CD4-positive, alpha-beta T cell treated with Interleukin-17A for 4 hours (primary cell): ENCODE measurements at places on chromosomes 3 and 15.
A peak's percentile ranks its signal among the peaks of the same experiment; 100 is the strongest.

DNA sequence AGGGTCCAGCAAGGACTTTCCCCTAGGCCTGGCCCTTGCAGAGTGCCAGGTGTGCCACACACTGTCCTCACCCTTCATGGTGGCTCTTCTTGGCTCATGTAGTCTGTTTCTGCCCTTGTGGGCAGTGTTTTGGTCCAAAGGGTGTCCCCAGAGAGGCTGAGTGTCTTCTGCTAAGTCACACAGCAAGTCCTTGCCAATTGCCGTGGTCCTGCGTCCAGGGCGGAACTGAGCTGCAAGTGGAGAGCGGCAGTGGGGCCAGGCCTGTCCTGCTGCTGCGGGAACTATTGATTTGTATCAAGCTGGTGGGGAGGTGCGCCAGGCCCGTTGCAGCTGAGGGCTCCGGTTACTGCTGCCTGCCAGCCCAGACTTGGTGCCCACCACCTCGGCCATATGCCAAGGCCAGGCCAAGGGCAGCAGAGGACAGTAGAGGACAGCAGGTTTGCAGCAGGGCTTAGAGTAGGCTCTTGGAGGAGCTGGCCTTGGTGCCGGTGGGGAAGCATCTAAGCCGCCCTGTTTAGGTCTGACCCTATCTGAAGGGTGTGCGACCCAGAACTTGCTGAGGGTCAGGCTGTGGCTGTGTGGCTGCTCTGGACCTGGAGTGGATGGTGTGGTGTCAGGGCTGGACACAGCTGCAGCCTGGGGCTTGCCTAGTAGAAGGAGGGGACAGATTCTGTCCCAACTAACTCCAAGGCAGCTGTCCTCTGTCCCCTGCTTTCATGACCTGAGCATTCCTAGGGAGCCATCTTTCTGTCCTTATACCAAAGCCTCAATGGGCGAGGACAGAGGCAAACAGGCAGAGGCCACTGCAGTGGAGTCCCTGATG is 4.5 kb downstream of the AMIGO3 start:
- DNase-seq, result no peak

DNA sequence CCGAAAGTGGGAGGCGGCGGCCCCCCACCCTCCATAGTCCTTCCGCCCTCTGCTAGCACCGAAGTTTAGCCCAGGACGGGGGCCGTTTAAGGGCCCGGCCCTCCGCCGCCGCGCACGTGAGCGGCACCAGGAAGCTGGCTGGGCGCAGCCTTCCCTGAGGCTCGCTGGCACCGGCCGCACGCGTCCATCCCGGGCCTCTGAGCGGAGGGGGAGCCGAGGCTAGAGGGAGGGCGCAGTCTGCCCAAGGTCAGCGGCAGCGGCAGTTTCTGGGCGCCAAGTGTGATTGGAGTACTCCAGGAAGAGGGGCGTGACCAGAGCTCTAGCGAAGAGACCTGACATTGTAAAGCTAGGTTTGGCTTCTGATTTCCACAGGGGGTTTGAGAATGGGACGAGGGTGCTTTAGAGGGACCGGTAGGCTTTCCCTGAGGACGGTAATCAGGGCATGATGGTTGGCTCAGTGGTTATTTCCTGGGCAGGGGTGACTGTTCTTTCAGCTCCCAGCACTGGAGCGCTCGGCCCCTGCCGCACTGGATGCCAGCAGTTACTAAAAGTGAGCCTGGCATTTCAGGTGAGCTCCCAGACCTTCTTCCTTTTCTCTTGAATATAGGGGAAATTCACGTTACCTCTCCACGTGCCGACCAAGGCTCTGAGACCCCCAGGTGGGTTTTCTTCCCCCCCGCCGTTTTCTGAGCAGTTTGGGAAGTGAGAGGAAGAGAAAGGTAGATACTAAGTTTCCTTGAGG is 853 bp downstream of the TEX264 start:
- peak; percentile 69 for DNase-seq

GRCh38 chr3:50221411-50222168 is 14.4 kb upstream of the GNAI2 start:
- no peak for DNase-seq

GRCh38 chr3:72784226-72784625 is 64.0 kb downstream of the SHQ1 start:
- DNase-seq, result no peak

GRCh38 chr3:107404727-107405469 is 27.7 kb downstream of the CCDC54 start:
- DNase-seq, result no peak

GRCh38 chr3:59692117-59692516 is 642.3 kb upstream of the CFAP20DC start:
- no peak for DNase-seq

DNA sequence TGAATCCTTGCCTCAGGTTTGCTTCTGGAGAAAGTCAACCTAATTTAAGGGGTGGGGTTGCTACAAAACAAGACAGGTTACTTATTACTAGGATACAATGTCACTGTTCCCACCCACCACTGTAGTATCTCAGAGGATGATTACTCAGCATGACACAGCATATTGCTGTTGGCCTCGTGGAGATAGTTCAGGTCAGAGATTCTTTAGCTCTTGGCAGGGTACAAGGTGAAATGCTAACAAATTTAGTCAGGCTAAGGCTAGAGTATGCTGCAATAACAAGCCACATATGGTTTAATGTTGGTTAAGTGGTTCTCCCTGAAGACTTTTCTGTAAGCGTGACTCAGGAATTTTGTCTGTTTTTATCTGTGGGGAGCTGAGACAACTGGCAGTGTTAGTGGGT is 161.8 kb downstream of the EDEM1 start:
- no peak for DNase-seq

GRCh38 chr3:137769322-137770065 is 5.4 kb downstream of the SOX14 start:
- DNase-seq, result no peak

- no peak for DNase-seq
Measured at GRCh38 chr3:57152151-57153143, 12.7 kb downstream of the IL17RD start.

- no peak for DNase-seq
Measured at GRCh38 chr3:152346740-152347139, 78.0 kb downstream of the MBNL1 start.

GRCh38 chr3:66038726-66039589 is at the start of gene MAGI1:
Gene MAGI1 (minus strand): TSS chr3:66038918. CDS start chr3:66038308, 610 bp downstream.
- DNase-seq, result no peak

DNA sequence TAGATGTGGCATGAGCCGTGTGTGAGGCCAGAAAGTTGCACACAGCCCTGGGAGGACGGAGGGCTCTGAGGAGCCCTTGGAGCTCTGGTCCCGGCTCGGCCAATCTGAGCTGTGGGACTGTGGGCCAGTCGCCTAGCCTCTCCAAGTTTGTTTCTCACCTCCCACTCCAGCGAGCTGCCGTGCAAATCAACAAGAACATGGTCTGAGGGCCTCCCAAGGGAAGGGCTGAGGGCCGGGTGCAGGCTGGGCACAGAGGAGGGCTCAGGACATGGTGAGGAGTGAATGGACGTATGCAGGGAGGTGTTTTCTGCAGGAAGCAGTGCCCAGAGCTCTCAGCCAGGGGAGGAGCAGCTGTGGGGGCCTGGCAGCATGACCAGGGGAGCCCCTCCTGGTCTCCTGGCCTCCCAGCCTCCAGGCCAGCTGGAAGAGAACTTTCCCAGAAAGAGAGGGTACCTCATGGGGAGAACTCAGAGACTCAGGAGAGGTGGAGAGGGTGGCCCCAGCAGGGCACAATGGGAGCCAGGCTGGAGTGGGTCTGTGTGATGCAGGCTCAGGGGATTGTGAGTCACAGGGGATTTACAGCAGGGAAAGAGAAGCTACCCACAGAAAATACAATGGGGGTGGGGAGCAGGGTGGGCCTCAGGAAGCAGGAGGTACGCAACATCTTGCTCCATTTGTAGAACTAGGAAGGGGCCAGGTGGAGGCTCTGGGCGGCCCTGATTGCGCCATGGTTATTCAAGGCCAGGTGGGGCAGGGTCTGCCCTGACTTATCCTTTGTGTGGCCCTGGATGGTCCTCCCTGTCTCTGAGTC is 24.8 kb downstream of the PSTPIP1 start:
- peak; percentile 29 for DNase-seq

DNA sequence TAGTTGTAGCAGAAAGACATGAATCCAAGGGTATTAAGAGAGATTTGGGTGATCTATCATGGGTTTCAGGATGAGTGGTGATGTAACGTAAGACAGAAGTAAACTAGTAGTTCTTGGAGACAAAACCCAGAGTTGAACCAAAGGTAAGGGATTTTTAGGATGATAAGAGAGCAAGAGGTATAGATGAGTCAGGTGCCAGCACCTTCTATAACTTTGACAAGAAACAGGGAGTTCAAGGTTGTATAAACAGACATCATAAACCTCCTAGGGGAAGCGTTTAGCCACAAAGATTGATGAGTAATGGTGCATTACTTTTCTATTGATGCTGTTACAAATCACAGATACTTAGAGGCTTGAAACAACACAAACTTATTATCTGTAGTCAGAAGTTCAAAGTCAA is 447.3 kb upstream of the ARHGEF26 start:
- DNase-seq, result no peak

- DNase-seq, result no peak
Measured at GRCh38 chr3:14698601-14699244, 23.8 kb downstream of the C3orf20 start.

DNA sequence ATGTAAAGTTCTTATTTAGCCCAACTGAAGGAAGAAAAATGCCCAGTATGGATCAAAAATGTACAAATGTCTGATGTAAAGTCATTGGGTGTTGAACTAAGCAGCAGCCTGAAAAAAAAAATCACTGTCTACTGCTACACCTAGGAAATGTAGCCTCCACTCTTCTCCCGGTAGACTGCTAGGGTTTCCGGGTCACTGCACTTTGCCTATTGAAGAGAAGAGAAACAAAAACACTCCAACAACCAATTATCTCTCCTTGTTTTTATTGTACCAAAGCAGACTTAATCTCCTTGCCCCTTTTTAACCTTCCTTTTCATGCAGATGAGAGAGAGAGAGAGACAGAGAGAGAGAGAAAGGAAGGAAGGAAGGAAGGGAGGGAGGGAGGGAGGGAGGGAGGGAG is 140.2 kb upstream of the SETMAR start:
- no peak for DNase-seq

- no peak for DNase-seq
Measured at GRCh38 chr3:157650172-157650571, 147.0 kb upstream of the VEPH1 start.

GRCh38 chr3:140972833-140973232 is 31.2 kb downstream of the SLC25A36 start:
- no peak for DNase-seq

GRCh38 chr3:159829539-159830227 is 159.0 kb upstream of the IL12A start:
- no peak for DNase-seq

GRCh38 chr3:128072454-128073184 is 20.4 kb downstream of the SEC61A1 start:
- no peak for DNase-seq

- no peak for DNase-seq
Measured at GRCh38 chr3:188351648-188352047, 197.7 kb downstream of the LPP start.

DNA sequence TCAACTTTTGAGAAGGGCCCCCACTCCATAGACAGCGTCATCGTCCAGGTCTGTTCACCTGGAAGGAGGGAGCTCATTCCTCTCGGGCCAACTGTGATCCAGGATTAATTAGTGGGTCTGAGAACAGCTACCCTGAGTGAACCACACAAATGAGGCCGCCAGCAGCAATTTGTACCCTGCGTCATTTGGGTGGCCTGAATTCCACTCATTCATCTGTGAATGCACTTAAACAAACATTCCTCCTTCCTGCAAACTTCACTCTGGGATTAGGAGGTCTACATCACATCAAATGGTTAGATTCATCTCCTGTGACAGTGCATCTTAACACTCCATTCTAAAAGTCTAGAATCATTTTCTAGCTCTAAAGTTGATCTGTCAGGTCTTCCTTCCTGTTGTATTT is 201.8 kb downstream of the GABRG3 start:
- DNase-seq, result no peak

DNA sequence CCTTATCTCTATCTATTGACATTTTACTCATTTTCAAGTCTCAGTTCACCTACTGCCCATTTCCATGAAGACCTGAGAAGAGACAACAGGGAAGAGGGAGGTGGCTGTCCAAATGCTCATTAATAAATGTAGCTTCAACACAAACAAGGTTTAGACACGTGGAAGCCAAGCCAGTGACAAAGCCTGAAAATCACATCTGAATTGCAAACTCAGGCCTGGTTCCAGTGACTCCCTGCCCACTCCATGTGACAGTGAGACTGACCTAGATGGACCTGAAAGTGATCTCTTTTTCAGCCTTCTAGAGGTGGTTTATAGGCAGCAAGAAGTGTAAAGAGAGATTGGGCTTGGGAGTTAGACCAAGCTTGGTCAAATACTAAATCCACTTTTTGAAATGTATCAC is 126.6 kb upstream of the BCL6 start:
- DNase-seq, result no peak

GRCh38 chr3:36792342-36792741 is 28.0 kb upstream of the DCLK3 start:
- peak; percentile 16 for DNase-seq

- no peak for DNase-seq
Measured at GRCh38 chr3:161333696-161334095, 37.6 kb downstream of the SPTSSB start.

DNA sequence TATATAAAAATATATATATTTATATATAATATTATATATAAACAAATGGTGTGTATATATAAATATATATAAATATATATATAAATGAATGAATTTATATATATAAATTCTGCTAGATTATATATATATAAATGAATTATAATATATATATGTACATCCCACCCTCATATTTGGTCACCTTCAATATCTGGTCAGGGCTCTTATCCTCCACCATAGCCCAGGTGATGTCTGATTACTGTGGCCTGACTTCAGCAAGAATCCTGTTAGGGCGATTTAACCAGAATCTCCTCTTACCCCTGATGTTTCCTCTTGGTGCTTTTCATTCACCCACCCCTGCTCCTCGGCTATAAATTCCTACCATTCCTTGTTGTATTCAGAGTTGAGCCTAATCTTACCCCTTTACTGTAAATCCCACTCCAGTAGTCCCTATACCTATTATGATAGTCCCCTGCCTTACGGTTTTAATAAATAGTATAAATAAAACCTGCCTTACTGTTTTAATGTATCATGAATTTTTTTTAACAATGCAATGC is 439.6 kb downstream of the PLOD2 start:
- DNase-seq, result no peak

DNA sequence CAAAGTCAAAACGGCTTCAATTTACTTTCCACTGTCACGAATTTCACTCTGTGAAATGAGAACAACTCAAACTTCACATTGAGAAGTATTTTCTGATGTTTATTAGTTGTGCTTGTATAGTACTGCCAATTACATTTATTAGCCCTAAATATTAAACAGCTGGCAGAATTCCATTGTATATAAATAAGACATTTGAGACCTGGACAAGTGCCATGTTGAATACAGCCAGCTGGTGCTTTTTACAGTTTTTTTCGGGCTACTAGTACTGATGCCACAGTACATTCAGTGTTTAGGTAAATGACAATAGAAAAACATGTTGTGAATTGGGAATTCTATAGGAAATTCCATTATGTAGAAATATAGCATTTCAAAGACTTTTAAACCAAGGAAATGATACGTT is 79.0 kb downstream of the EPHA3 start:
- DNase-seq, result no peak

- no peak for DNase-seq
Measured at GRCh38 chr15:25527118-25527517, 88.3 kb upstream of the UBE3A start.
